ENCODE measurements at places on chromosomes 1 and 21. TPM values are rescaled to one million over a fixed set of nuclear protein-coding genes. Genes with fewer than 3 reads are reported as not detected.

Gene PKP1
- not detected for total RNA-seq

Gene HES5
- total RNA-seq = 0.30 TPM

Gene DNASE2B
- not detected for total RNA-seq

Gene KIF26B
- 0.08 TPM for total RNA-seq

Gene AMY1B
- not detected for total RNA-seq

Gene LENEP
- 0.77 TPM for total RNA-seq

Gene OR6N1
- not detected for total RNA-seq

Gene AMY1A
- total RNA-seq = not detected

Gene OR6F1
- not detected for total RNA-seq

Gene TDRD10
- total RNA-seq = not detected

Gene CD52
- total RNA-seq = 772 TPM

Gene DMRTA2
- not detected for total RNA-seq

Gene GBP6
- total RNA-seq = 0.10 TPM

Gene IFI44
- total RNA-seq = 26.3 TPM

Gene VASH2
- total RNA-seq = not detected

Gene FOXO6
- total RNA-seq = 0.19 TPM
